Activated naive CD4-positive, alpha-beta T cell (primary cell): ENCODE measurements at places on chromosomes 7 and 10.

GRCh38 chr7:4479367-4480039 is 202.6 kb upstream of the FOXK1 start:
- no peak for DNase-seq

GRCh38 chr10:73424478-73424877 is 8.9 kb downstream of the MSS51 start:
- DNase-seq: no peak

- DNase-seq: no peak
Observed at GRCh38 chr7:1538544-1539180, 8.2 kb downstream of the MAFK start.

GRCh38 chr7:156640949-156641485 is 443 bp downstream of the RNF32 start:
- no peak for DNase-seq

GRCh38 chr10:74529205-74529604 is 297.2 kb upstream of the KAT6B start:
- no peak for DNase-seq

- no peak for DNase-seq
Observed at GRCh38 chr7:128810473-128810872, 18.7 kb downstream of the CCDC136 start.

DNA sequence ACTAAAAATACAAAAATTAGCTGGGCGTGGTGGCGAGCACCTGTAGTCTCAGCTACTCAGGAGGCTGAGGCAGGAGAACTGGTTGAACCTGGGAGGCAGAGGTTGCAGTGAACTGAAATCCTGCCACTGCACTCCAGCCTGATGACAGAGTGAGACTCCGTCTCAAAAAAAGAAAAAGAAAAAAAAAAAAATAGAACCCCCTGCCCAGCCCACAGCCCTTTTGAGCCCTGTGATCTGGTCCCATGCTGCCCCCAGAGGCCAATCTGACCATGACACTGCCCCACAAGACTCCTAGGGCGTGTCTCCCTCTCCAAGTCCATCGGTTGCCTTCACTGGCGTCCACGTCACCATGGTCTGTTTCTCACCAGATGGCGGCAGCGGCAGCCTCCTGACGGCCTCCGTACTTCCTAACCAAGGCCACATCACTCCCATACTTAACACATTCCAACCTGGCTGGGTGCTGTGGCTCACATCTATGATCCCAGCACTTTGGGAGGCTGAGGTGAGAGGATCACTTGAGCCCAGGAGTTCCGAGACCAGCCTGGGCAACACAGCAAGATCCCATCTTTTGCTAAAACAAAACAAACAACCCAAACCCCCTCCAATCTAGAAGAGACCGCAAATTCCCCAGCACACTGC is 18.0 kb downstream of the STX1A start:
- DNase-seq: peak; percentile 14

DNA sequence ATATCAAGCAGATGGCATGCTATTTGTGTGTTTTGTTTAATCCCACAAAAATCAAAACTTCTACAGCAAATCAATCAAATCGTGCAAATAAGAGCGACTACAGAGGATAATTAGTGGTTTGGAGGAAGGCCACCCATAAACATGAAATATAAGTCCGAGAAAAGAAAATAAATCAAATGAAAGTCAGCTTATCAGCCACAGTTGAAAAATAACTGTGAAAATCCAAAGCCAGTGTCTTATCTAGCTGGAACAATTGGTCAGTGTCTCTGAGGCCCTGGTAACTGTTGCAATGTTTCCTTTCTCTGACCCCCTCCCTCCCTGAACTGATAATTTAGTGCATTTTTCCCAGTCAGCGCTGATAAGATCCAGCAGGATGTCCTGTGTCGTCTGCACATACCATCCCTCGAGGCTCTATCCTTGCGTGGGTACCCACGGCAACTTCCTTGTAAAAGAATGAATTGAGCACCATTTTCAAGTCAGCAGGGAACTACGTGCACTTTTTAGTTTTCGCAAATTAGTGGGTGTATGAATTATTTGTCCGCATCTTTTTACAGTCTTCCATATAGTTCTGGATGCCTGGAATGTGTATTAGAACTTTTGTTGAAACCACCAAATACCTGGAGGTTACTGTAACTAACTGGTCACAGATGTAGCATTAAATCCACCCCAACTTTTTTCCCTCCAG is 10.8 kb upstream of the JCAD start:
- no peak for DNase-seq
